ENCODE measurements at places on chromosomes 1 and 21.

GRCh38 chr1:241442686-241443085 lies 76.9 kb downstream of the FH start:
- no peak for DNase-seq

DNA sequence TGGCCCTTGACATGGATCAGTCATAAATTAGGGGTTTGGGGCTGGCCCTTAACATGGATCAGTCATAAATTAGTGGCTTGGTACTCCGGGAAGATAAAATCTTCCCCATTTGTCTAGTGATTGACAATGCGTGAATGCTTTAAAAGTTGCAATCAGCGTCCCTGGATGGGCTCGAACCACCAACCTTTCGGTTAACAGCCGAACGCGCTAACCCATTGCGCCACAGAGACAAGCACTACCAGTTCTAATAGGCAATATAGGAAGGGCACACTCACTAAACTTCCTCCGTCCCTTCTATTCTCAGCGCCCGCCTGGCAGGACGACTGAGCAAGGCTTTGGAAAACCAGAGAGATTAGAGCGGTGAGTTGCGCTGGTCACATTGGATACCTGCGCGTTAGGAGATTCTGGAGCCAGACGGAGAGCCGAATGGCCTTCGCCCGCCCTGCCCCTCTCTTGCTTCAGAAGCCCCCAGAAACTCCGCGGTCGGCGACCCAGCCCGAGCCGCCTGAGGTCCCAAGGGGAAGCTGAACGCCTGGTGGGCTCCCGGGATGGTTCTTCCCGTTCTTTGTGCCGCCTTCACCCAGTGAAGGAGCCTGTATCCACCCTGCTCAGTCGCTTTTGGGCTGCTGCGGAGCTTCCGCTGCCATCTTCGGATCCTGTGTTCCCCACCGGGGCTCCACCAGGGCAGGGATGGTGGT lies 235.9 kb downstream of the FAM72C start:
- peak; percentile 63 for DNase-seq

GRCh38 chr1:207312604-207312920 lies 8.9 kb upstream of the CD55 start:
- no peak for DNase-seq

GRCh38 chr1:195954848-195955247 lies 653.4 kb downstream of the KCNT2 start:
- DNase-seq: no peak

DNA sequence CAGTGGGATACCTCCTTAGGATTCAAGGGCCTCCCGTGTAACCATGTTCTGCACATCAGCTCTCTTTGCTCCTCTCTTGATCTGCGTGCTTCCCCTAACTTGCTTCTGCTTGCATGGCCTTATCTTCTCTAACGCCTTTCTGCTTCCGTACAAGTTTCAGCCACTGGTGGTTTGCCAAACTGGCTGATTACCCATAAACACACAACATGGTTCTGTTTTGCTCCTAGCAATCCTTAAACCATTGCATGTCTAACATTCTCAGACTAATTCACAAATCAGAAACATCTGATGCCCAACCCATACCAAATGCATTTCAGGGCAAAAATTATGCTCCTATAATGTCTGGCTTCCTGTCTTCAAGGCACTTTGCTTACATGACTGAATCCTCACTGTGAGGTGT lies 166.4 kb downstream of the PBX1 start:
- no peak for DNase-seq

GRCh38 chr1:159177272-159177907 lies 6.0 kb downstream of the CADM3 start:
- peak; percentile 85 for DNase-seq

GRCh38 chr1:1400576-1401456 lies 1.7 kb upstream of the CCNL2 start:
- no peak for DNase-seq

- no peak for DNase-seq
These were observed 83.5 kb upstream of the AKT3 start for GRCh38 chr1:243933495-243933894.
